Ecto neural progenitor cell (in vitro differentiated cells): ENCODE measurements at places on chromosomes 4 and X.

- DNase-seq: no peak
These were observed 3.1 kb downstream of the SLITRK4 start for GRCh38 chrX:143632625-143633410.

- peak; percentile 52 for DNase-seq
These were observed 227.6 kb upstream of the HDX start for GRCh38 chrX:84729809-84730208.

DNA sequence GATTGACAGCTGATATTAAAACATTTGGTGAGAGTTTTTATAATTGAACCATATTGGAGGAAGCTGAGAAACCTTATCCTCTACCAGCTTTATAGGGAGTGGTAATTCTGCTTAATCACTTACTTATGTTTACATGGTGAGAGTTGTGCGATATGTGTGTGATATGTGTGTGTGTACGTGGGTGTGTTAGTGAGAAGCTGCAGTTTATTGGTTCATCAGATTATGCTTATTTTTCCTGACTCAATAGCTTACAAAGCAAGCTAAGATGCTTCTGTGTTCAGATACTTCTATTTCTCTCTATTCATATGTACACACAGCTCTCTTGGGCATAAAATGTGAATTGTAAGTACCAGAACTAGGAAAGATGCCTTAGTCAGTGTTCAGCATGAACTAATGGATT is 343.7 kb downstream of the GRIA2 start:
- no peak for DNase-seq

DNA sequence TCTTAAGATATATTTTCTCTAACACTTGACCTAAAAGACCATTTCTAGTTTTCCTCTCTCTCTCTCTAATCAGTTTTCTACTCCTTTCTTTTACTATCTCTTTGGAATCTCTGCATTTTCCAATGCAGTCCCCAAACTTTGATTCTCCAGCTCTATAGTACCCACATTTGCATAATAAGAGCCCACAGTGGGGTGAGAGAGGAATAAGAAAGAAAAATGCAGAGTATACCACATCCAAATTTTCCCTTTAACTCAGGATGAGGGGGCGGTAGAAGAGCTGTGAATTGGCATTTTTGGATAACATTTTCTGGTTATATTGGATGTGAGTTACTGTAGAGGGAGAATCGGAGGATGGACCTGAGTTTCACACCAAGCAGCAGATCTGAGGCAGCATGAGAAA is 74.4 kb upstream of the SOD3 start:
- no peak for DNase-seq

- no peak for DNase-seq
These were observed 9.6 kb downstream of the ZAR1 start for GRCh38 chr4:48499551-48500066.

DNA sequence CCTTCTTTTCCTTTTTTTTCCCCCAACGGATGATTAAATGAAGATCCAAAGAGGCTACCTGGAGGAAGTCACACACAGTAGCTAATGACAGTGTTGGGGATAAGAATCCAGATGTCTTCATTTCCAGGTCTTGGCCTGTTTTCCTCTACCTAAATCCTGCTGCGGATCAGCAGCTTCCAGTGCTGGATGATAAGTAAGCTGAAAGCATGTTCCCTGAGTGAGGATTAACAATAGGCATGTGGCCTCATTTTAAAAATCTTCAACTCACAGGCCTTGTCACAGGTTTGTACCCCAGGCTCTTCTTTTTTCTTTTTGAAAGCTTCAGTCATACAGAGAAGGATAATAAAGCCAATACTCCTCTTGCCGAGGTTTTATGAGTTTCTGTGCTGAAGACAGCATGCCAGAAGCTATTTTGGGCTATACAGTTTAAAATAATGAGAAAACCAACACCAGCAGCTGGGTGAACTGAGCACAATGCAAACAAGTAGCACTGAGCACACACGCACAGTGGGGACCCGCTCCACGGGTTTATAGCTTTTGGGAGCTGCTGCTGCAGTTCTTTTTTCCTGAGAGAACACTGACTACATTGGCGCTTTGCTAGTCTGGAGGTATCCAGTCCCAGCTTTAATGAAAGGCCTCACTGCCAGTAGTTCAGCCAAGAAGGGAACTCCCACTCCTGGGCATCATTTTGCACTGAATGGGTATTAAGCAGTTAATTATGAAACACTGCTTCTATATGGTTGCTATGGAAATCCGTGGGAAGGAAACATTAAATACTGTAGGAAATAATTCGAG is 184.2 kb upstream of the CTSO start:
- peak; percentile 55 for DNase-seq

DNA sequence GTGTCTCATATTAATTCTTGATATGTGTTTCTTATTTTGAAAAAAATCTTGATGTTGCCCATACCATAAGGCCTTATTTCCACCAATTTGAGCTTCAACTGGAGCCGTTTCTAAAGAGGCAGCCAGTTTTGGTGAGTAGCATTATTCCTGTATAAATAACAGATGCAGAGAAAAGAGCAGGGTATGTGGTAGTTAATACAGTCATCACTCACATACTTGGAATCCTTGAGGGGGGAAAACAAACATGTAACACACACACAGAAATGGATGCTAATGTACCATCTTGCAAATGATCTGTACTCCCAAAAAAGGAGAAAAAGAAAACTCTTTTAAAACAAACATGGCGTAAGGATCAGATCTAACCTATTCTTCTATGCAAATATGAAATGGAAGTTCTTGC is 389.7 kb downstream of the GPM6A start:
- no peak for DNase-seq

DNA sequence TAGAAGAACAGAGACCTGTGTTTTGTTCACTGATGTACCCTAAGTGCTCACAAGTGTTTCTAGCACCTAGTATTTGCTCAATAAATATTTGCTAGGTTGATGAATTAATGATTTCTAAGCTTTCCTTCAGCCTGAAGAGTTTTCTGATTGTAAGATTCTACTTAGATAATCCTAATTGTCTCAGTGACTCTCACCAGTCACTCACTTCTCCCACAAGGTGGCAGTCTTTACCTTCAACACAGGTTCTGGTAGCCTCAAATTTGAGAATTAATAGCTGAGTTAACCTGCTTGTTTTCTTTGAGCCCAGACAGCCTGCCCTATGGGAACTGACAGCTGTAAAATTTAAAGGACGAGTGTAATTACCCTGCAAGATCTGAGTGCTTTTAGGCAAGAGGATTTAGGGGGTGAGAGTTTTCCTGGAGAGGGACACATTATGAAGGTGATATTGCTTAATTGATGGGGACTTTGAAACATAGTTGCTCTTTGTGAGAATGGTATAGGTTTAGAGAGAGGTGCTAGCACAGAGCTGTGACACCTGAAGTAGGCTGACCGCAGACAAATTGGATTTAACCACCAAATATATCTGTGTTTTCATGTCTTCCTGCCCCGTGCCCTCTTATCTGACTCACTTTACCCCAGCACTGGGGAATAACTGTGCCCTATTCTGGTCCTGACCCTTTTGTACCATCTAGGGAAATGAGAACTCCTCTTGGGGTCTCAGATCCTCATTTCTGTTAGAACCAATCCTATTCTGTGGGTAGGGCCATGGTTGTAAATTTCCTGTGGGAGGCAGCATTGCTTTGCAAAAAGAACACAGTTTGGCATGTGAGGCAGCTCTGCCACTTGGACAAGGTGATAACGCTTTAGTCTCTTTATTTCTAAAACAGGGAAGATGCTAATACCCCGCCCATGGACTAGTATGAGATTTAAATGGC is 27.7 kb downstream of the CD38 start:
- no peak for DNase-seq

- no peak for DNase-seq
These were observed 52.5 kb downstream of the COQ2 start for GRCh38 chr4:83232082-83232481.

- no peak for DNase-seq
These were observed 90.2 kb upstream of the UNC5C start for GRCh38 chr4:95638920-95639501.

DNA sequence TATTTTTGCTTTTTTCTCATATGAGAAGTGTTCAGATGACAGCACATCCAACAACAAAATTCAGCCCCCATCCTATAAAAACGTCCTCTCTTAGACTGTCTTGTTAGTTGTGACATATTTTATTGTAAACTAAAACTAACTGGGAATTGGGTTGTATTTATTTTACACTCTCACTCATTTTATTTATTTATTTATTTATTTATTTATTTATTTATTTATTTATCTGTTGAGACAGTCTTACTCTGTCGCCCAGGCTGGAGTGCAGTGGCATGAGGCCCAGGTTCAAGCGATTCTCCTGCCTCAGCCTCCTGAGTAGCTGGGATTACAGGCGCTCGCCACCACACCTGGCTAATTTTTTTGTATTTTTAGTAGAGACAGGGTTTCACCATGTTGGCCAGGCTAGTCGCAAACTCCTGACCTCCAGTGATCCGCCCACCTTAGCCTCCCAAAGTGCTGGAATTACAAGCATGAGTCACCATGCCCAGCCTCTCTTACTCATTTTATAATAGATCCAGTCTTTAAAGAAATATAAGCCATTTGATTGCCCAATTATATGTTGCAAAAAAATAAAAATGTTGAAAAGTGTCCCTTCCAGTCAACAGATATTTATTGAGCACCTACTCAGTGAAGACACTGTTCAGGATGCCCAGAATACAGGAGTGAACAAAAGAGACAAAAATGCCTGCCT is 44.6 kb downstream of the PALLD start:
- DNase-seq: no peak

GRCh38 chr4:172489861-172490260 is 676.7 kb downstream of the GALNTL6 start:
- DNase-seq: no peak

- DNase-seq: peak; percentile 65
These were observed 16.8 kb downstream of the PF4 start for GRCh38 chr4:73964862-73965611.
